Neural crest cell (in vitro differentiated cells): ENCODE measurements at places on chromosomes 2 and 18.

DNA sequence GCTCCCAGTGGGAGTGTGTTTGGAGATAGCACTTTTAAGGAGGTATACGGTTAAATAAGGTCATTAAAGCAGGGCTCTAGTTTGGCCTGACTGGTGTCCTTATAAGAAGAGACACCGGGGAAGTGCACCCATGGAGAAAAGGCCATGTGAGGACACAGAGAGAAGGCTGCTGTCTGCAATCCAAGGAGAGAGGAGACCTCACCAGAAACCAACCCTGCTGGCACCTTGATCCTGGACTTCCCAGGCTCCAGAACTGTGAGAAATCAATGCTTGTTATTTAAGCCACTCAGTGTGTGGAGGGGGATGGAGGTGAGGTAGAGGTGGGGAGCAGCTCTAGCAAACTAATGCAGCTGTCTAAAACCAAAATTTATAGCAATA is 62.0 kb downstream of the RPL31 start:
- H3K36me3 ChIP-seq = peaks cover 2% of the 10 kb centered on the region
- no peak overlapping the region for H3K27ac ChIP-seq
- H3K4me1 ChIP-seq = peaks cover 22% of the 10 kb centered on the region
- no peak for DNase-seq

DNA sequence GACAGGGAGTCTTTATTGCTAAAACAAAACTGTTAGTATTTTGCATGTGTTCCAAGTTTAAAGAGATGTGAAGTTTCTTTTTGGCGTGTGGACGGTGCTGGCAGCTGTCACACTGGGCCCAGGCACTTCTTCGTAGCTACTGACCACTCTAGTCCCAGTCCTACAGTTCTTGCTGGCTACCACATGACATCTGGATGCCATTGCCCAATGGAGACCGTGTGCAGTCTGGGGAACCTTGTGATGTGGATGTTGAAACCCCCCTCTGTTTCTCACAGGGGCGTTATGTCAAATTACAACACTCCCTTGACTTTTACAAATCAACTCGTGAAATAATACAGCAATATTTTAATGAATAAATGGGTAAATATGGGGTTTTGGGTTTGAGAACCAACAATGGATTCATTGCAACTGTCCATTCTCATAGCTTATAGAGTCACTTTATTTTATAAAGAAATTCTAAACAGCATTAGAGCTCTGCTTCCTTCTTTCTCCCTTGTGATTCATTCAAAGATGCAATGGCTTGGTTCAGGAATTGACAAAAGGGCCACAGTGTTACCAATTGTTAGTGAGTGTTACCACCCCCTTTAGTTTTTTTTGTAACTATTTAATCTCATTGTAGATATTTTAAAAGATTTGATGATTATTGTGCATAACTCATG is 1.2 kb downstream of the GPD2 start:
- no peak for DNase-seq
- peak overlapping the region; percentile 93 for H3K4me3 ChIP-seq
- H3K27ac ChIP-seq = no peak overlapping the region
- H3K4me1 ChIP-seq = peaks cover 32% of the 10 kb centered on the region
- peaks cover 13% of the 10 kb centered on the region for H3K36me3 ChIP-seq

GRCh38 chr2:99700482-99701398 is 210.9 kb upstream of the REV1 start:
- no peak overlapping the region for H3K4me3 ChIP-seq
- H3K27ac ChIP-seq = peak overlapping the region; percentile 47
- H3K36me3 ChIP-seq = no peaks in the 10 kb centered on the region
- H3K4me1 ChIP-seq = peaks cover 23% of the 10 kb centered on the region

DNA sequence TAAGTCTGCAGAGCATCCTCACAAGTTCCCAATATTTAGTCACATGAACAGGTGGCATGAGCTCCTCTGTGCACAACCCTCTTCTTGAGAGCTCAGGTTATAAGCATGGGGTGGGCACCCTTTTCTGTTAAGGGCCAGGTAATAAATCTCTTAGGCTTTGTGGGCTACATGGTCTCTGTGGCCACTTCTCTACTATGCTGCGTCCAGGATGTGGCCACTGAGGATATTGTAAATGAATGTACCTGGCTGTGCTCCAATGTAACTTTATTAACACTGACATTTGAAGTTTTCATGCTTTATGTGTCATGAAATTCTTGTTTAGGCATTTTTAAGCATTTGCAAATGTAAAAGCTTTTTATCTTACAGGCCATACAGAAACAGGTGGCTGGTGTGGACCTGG is 116.8 kb upstream of the ST6GAL2 start:
- peaks cover 4% of the 10 kb centered on the region for H3K27me3 ChIP-seq
- H3K4me1 ChIP-seq = no peaks in the 10 kb centered on the region

- H3K27me3 ChIP-seq = no peaks in the 10 kb centered on the region
- peak overlapping the region; percentile 70 for H3K27ac ChIP-seq
- no peak for DNase-seq
- H3K4me3 ChIP-seq = no peak overlapping the region
- no peaks in the 10 kb centered on the region for H3K4me1 ChIP-seq
These were observed 28.5 kb upstream of the MARCHF7 start for GRCh38 chr2:159683817-159684216.

DNA sequence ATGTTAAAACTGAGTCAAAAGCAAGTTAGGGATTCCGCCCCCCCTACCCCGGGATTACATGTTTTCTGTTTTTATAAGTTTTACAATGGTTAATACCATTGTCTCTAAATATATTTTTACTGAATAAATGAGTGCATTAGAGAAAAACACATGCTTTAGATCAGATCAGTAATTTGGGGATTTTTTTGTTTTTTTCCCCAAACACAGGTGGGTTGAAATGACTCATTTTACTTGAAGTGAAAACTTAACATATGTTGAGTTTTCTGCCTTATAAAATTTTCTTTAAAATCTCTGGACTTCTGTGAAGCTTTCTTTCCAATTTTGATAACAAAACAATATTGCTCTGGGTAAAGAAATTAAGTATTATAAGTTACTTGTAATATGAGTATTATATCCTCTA is 114.4 kb downstream of the AGPS start:
- H3K27ac ChIP-seq = no peak overlapping the region
- no peak overlapping the region for H3K4me3 ChIP-seq

DNA sequence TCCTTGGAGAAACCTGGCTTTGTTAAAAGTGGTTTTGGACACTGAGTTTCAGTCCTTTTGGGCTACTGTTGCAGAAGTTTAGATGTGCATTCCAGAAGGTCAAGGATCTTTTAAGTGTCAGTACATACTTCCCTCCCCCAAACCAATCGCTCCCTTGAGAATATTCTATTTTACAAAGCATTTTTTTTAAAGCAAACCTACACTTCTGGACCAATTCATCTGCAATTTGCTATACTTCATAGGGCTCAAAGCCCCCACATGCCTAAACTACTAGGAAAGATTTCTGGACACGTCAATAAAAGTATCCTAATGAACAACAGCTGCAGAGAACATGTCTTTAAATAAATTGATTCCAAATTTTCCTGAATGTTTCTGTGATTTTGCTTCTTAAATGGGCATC is 157.6 kb downstream of the RDH14 start:
- H3K4me1 ChIP-seq = no peaks in the 10 kb centered on the region

DNA sequence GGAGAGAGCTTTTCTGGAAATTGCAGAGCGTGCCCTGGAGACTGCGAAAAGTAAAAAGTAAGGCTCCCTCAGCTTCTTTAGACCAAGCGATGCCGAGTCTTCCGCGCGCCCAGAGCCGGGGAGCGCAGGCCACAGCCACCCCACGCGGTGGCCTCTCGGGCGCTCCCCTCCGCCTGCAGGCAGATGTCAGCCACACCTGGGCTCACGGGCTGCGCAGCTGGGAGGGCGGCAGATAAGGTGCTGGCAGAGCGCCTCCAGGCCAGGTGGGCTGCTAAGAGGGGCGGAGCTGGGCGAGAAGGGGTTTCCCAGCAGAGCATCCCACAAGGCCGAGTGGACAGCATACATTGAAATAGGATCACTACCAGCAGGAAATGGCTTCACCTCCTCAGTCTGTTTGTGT is 81.7 kb downstream of the ARHGEF4 start:
- H3K4me3 ChIP-seq = no peak overlapping the region
- H3K4me1 ChIP-seq = no peaks in the 10 kb centered on the region
- H3K27me3 ChIP-seq = no peaks in the 10 kb centered on the region
- H3K36me3 ChIP-seq = peaks cover 3% of the 10 kb centered on the region
- no peak for DNase-seq
- no peak overlapping the region for H3K27ac ChIP-seq
